Sigmoid colon (tissue), 7 donors: ENCODE measurements at places on chromosomes 12 and 14.

- H3K27me3 ChIP-seq = no peaks in the 10 kb centered on the region
- H3K36me3 ChIP-seq = no peaks in the 10 kb centered on the region
- peaks cover 11% of the 10 kb centered on the region for H3K4me1 ChIP-seq
- no peak overlapping the region for H3K27ac ChIP-seq
These were observed 257.3 kb upstream of the PLEKHG7 start for GRCh38 chr12:92445253-92446082.

DNA sequence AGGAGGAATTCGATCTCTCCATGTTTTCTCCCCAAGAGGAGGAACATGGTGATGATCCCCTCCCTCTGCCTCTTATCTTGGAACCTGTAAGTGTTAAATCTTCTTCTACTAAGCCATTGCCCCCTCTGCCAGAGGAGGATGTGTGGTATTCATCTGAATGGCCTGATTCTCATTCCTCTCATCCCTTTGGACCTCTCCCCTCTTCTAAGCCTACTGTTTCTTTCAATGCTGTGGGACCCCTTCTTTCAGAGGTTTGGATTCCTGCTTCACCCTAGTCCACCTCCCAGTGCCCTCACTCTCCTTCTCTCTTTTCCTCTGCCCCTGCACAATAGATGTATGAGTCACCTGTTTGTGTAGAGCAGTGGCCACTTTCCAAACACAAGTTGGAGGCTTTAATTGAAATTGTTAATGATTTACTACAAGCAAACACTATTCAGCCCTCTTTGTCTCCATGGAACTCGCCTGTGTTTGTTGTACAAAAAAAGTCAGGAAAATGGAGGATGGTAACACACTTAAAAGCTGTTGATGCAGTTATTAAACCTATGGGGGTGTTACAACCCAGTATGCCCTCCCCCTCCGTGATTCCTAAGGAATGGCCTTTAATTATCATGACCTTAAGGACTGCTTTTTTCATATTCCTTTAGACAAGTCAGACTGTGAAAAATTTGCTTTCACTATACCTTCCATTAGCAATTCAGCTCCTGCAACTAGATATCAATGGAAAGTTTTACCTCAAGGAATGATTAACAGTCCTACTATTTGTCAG, 192.1 kb upstream of the ALG10B start:
- no peaks in the 10 kb centered on the region for H3K27me3 ChIP-seq
- no peaks in the 10 kb centered on the region for H3K36me3 ChIP-seq

DNA sequence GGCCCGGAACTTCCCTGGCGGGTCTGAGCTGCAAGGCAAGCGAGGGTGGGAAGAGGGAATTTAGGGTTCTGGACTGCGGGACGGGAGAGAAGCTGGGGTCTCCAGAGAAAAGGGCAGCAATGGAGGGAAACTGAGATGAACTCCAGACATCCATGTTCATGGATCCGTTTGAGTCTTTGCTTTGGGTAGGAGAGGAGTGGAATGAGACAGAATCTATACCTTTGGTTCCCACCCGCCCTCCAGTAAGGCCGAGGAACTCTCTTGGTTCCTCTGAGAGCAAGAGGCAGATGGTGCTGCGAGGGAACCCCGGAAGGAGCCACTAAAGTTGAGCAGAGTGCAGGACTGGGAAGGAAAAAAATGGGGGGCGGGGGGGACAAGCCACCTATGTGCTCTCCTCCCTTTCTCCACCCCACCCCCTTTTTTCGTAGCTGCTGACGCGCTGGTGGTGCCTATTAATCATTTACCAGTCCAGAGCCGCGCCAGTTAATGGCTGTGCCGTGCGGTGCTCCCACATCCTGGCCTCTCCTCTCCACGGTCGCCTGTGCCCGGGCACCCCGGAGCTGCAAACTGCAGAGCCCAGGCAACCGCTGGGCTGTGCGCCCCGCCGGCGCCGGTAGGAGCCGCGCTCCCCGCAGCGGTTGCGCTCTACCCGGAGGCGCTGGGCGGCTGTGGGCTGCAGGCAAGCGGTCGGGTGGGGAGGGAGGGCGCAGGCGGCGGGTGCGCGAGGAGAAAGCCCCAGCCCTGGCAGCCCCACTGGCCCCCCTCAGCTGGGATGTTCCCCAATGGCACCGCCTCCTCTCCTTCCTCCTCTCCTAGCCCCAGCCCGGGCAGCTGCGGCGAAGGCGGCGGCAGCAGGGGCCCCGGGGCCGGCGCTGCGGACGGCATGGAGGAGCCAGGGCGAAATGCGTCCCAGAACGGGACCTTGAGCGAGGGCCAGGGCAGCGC, 1.2 kb downstream of the SSTR1 start:
- no peak overlapping the region for H3K4me3 ChIP-seq
- no peak overlapping the region for H3K27ac ChIP-seq
- H3K4me1 ChIP-seq = peaks cover 30% of the 10 kb centered on the region
- no peak for DNase-seq

- DNase-seq = no peak
- no peaks in the 10 kb centered on the region for H3K36me3 ChIP-seq
- no peak overlapping the region for H3K27ac ChIP-seq
- H3K4me1 ChIP-seq = no peaks in the 10 kb centered on the region
- H3K4me3 ChIP-seq = no peak overlapping the region
- no peaks in the 10 kb centered on the region for H3K27me3 ChIP-seq
These were observed 80.8 kb downstream of the GALNT9 start for GRCh38 chr12:132248453-132249167.

DNA sequence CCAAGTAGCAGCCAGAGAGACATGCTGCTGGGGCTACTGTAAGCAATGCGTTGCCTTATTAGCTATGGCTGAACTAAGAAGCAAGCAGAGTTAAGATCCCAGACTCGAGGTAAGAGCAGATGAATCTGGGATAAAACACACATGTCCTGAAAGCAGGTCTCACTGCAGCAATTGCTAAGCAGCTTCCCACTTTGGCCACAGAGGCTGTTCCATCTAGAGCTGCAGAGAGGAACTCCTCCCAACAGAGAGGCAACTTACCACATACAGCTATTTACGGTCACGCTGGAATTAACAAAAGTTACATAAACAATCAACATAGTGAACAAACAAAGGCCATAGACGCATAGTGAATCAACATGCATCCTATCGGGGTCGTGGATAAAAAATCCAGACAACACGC, 90.2 kb downstream of the KSR2 start:
- H3K27ac ChIP-seq = no peak overlapping the region
- H3K36me3 ChIP-seq = no peaks in the 10 kb centered on the region
- no peak for DNase-seq
- no peak overlapping the region for H3K4me3 ChIP-seq
- no peaks in the 10 kb centered on the region for H3K4me1 ChIP-seq
- peaks cover 26% of the 10 kb centered on the region for H3K27me3 ChIP-seq

DNA sequence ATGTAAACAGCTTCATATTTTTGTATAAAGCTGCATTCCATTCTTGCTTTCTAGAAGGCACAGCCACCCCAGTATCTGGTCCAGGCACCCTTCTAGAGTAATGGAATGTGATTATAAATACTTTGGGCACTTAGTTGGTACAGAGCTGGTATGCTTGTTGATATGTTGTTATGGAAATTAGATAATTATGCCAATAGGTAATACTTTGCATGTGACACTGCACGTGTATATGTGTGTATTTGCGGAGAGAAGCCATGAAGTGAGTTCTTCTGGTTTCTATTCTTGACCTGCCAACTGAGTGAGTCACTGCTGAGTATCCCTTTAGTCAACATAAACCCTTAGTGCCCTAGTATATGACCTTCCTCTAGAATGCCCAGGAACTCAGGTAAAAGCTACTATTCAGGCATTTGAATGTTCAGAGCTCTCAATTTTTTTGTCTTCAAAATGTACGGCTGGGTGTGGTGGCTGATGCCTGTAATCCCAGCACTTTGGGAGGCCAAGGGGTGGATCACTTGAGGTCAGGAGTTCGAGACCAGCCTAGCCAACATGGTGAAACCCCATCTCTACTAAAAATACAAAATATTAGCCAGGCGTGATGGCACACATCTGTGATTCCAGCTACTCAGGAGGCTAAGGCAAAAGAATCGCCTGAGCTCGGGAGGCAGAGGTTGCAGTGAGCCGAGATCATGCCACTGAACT, 6.2 kb upstream of the TCP11L2 start:
- H3K4me3 ChIP-seq = no peak overlapping the region
- H3K27ac ChIP-seq = peak overlapping the region; percentile 29
- H3K4me1 ChIP-seq = no peaks in the 10 kb centered on the region
